Activated naive CD8-positive, alpha-beta T cell treated with anti-CD3 and anti-CD28 coated beads, Interleukin-2, amount 10 ng/mL, durations not matched to agents 7 days and 5 days (primary cell): ENCODE measurements at places on chromosomes 2 and 18. TPM values are rescaled to one million over a fixed set of nuclear protein-coding genes. Genes with fewer than 3 reads are reported as not detected.

SEH1L gene
- total RNA-seq, result 43.5 TPM

DHRS9 gene
- 0.36 TPM for total RNA-seq

RUFY4 gene
- 3.0 TPM for total RNA-seq

ARHGEF4 gene
- 3.7 TPM for total RNA-seq

GDF7 gene
- not detected for total RNA-seq

SP3 gene
- 101 TPM for total RNA-seq

ANKRD23 gene
- total RNA-seq, result 16.5 TPM

MC2R gene
- total RNA-seq, result not detected

KIF1A gene
- 2.0 TPM for total RNA-seq

TIGD1 gene
- total RNA-seq, result 11.7 TPM

C2orf72 gene
- 0.47 TPM for total RNA-seq

LOXL3 gene
- total RNA-seq, result 0.62 TPM

EML4 gene
- 119 TPM for total RNA-seq

EFHD1 gene
- total RNA-seq, result 8.8 TPM

BCL2L11 gene
- total RNA-seq, result 21.1 TPM

ANKRD36 gene
- 69.3 TPM for total RNA-seq

RGPD4 gene
- total RNA-seq, result 0.61 TPM

CYP27A1 gene
- 4.7 TPM for total RNA-seq
